GM20000 (cell line): ENCODE measurements at places on chromosomes 7 and 10.

- no peak for DNase-seq
These were observed 4.6 kb downstream of the CRYGN start for GRCh38 chr7:151435103-151435916.

- DNase-seq: no peak
These were observed 385.5 kb downstream of the SFMBT2 start for GRCh38 chr10:7025296-7025695.

GRCh38 chr7:138091032-138091431 lies 14.8 kb downstream of the AKR1D1 start:
- DNase-seq: no peak

GRCh38 chr10:89364531-89364930 lies 13.3 kb upstream of the IFIT1B start:
- no peak for DNase-seq

DNA sequence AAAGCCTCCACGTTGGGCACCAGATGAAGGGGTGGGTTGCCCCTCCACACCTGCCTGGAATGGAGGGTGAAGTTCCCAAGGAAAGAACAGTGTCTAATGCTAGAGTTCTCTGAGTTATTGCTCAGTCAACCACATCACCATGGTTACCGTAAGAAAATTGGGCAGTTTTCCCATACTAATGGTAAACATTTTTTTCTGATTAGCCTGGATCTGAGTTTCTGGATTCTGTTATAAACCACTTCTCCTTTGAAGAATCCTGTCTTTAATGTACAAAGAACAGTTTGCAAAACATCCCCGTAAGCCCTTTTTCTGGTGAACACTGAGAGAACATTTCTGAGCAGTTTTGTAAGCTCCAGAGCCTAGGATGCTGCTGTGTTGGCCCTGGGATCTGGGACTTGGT lies 45.5 kb downstream of the ABCC2 start:
- DNase-seq: no peak

DNA sequence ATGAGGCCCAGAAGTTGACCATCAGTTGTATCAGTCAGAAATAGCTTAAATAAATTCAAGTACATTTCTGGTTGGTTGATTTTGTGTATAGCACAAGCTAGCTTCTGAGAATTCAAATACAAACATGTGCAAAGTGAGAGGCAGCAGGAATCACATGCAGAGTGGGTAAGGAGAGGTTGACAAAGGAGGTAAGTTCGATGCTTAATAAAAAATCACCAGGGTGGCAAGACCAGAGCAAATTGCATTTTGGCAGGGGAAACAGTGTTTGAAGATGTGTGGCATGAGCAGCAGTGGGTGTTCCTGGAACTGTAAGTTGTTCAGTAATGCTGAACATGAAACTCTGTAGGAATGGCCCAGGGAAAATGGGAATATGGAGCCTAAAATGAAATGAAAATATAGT lies 52.6 kb downstream of the GNAI1 start:
- no peak for DNase-seq

DNA sequence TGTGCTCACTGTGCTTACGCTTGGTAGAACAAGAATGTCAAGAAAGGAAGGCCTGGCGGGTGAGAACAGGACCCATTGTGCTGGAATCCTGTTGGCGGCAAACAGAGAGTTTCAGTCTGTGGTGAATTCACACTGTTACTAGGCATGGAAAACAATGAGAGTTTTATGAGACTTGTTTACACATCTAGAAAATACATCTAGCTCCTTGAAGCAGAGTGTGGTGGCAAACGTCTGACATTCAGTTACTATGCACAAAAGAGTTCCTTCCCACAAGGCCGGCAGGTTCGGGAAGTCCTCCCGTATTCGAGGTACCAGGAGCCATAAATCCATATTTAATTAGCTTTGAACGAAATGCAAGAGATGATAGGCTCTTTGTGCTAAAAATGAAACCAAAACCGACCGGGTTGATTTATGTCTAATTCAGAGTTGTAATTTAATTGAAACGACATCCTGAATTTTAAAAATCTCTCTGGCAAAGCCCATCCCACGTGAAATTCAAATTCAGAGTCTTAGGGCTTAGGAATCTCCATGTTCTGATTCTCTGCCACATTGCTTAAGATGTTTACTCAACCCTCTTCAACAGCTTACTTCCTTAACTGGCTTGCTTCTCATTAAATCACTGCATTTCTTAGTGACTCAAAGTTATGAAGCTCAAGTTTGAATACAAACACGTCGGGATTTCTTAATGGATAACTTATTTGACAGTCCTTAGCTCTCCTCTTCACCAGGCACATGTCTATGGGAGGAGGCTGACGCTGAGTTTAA lies 299.9 kb upstream of the PITRM1 start:
- no peak for DNase-seq

DNA sequence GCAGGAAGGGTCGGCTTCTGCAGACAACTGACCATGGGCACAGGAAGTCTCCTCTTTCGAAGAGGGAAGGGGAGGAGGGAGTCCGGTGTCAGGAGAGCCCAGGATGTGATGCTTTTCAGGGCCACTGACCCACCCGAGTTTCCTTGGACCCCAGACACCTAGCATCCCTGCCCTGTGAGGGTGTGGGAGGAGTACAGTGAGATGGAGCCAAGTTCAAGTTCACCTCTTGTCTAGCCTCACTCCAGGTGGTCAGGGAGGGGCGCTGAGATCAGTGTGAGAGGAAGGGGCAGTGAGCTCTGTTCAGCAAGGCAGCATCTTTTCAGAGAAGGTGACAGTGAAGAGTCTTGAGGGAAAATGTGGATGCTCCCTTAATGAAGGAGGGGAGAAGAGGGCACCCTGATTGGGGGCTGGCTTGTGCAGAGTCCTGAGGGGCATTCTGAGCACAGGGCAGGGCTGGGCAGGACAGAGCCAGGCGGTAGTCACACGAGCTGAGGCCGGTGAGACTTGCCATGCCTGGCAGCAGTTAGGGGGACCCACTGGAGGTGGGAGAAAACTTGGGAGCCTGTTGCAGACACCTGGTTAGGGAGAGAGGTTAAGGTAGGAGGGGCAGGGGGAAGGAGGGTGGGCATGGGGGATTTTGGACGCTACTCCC lies 49.7 kb downstream of the ADCY1 start:
- no peak for DNase-seq

- DNase-seq: no peak
These were observed 661.3 kb upstream of the COBL start for GRCh38 chr7:51977913-51978312.

GRCh38 chr7:29099896-29100847 lies 46.2 kb downstream of the CPVL start:
- no peak for DNase-seq

- no peak for DNase-seq
These were observed 220 bp upstream of the ZKSCAN5 start for GRCh38 chr7:99504281-99504602.

GRCh38 chr7:874031-874749 lies 2.2 kb upstream of the GET4 start:
- DNase-seq: no peak

- DNase-seq: no peak
These were observed 1.5 kb downstream of the HDAC9 start for GRCh38 chr7:18497082-18497481.

- no peak for DNase-seq
These were observed 26.0 kb upstream of the ITGA8 start for GRCh38 chr10:15745751-15746150.

- no peak for DNase-seq
These were observed at the start of gene CDHR3 for GRCh38 chr7:105963038-105963667. TSS of gene CDHR3 (plus strand) at chr7:105963264. CDS start at chr7:105963319, 55 bp downstream.

- no peak for DNase-seq
These were observed 6.5 kb downstream of the ATP5F1C start for GRCh38 chr10:7794251-7795026.

DNA sequence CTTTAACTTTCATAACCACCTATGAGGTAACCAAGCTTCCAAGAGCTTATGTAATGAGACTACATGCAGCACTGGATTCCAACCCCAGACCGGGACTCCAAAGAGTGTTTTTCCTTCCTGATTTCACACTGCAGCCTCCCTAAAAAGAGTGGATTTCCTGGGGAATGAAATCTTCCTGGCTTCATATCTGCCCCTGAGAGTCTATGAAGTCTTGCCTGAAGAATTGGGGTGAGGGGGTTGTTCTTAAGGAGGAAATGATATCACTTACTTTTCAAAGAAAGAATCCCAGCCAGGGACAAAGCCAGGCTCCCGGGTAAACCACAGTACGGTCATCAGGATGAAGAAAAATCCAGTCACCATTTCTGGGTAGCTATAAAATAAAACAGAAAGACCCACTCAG lies 29.7 kb downstream of the STMP1 start:
- DNase-seq: no peak

DNA sequence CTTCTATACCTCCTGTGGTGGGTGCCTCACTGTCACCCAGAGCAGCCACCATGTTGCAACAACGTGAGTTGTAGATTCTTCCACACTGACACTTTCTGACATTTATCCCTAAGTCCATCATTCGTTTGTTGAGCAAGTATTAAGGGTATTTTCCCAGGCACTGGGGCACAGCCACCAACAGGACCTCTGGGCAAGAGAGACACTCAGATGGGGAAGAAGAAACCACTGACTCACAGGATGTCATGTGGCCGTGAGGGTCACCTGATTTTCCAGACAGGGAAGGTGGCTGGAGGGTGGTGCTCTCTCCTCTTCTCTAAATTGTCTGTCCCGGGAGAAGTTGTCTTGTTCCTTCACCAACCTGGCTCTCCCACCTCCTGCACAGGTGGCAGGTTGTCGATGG lies 51.7 kb upstream of the PPIF start:
- DNase-seq: no peak

GRCh38 chr10:93383562-93383981 lies 98.6 kb downstream of the MYOF start:
- DNase-seq: no peak
